ENCODE measurements at places on chromosomes 2 and 18.

GRCh38 chr2:171941316-171941699, 19.0 kb downstream of the HAT1 start:
- DNase-seq, result no peak

- DNase-seq, result no peak
Observed at GRCh38 chr2:30860726-30861125, 53.5 kb upstream of the CAPN13 start.

DNA sequence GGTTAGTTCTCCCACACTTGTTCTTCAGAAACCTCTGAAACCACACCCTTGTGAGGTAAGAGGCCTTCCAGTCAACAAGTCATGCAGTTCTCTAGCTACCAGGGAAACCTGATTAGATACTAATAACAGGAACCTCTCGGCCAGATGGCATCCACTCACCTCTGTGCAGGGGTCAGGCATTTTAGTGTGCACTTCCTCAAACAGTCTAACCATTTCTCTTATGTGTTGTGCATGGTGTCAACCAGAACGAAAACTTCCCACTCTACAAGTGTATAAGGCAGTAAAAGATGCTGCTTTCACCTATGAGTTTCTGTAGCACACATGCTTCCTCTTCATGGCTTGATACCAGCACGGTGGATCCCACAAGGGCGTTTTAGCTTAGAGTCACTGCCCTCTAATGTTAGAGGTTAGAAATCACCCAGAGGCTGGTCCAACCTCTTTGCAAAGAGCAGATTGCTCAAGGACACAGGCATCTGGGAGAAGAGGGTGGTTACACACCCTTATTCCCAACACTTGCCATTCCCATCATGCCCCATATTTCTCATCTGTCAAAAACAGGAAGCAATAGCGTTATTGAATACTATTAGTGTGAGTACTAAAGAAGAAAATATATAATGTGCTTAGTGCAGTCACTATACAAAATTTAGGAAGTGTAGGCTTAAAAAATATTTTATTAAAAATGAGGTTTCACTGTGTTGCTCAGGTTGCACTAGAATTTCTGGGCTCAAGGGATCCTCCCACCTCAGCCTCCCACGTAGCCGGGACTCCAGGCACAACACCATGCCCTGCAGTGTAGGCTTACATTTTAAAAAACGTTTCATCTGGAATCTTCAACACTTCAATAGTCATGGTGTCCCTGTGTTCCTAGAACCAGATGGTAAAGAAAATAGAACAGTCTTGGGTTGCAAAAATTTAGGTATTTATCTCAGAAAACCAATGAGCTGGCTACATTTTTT, 34.5 kb upstream of the RAB31 start:
- DNase-seq, result no peak

DNA sequence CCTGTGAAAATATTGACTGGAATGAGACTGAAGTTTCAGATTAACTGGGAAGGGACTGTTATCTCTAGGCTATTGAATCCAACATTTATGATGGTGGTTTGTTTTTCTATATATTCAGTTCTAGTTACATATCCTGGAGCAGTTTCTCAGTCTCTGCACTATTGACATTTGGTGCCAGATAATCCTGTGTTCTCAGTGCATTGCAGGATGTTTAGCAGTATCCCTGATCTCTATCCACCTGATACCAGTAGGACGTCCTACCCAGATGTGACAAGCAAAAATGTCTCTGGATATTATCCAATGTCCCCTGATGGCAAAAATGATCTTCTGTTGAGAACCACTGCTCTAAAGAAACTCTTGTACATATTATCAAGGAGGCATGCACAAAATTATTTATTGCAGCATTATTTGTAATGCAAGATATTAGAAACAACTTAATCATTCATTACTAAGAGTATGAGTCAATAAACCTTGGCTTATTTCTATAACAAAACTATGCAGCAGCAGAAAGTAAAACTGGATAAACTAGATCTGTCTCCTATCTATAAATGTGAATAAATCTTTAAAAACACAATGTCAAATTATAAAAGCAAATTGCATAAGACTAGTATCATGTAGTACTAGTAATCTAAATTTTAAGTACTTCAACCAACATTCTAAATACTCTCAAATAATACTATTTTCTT, 369.3 kb upstream of the RND3 start:
- DNase-seq, result no peak

Measured in AG09309 (cell line).